ENCODE measurements at places on chromosomes 3 and 15.
A peak's percentile ranks its signal among the peaks of the same experiment; 100 is the strongest.

DNA sequence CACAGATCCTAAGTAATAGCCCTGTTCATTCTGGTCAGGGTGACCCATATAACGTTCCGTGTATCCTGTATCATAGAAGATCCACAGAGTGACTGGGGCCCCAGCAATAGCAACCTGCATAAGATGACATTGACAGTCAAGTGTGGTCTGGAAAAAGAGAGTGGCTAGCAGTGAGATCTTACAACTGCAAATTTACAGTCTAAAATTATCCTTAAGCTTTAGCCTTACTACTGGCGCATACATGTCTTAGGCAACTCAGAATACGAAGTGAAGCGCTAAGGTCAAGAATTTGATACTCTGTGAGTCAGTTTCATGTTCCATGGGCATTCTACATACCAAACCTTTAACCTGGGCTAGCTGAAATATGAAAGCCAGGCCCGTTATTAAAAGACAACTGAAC, 29.2 kb upstream of the IGDCC4 start:
- no peak overlapping the region for H3K4me3 ChIP-seq
- no peaks in the 10 kb centered on the region for H3K27me3 ChIP-seq
- peaks cover 39% of the 10 kb centered on the region for H3K36me3 ChIP-seq
- DNase-seq: no peak
- H3K27ac ChIP-seq: no peak overlapping the region

- peaks cover 13% of the 10 kb centered on the region for H3K4me1 ChIP-seq
- no peak overlapping the region for H3K27ac ChIP-seq
- no peak overlapping the region for H3K4me3 ChIP-seq
- DNase-seq: no peak
Measured at GRCh38 chr3:121970047-121970446, 52.0 kb downstream of the ILDR1 start.

DNA sequence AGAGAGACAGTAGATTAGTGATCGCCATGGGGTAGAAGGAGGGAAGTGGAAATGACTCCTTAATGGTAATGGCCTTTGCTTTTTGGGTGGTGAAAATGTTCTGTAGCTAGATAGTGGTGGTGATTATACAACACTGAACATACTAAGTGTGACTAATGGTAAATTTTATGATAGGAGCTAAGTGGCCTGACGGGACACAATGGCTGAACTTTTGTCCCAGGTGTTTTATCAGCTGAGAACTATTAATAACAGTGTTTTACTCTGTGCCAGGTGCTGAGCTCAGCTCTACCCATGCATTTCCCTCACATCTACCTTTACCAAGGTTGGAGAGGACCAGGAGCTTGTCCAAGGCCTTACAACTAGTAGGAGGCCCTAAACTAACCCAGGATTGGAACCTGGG, 66.8 kb downstream of the TRIM71 start:
- H3K4me3 ChIP-seq: no peak overlapping the region
- H3K27ac ChIP-seq: no peak overlapping the region
- peaks cover 4% of the 10 kb centered on the region for H3K36me3 ChIP-seq
- DNase-seq: no peak
- peaks cover 32% of the 10 kb centered on the region for H3K4me1 ChIP-seq
- H3K27me3 ChIP-seq: peaks cover 54% of the 10 kb centered on the region

- H3K27me3 ChIP-seq: no peaks in the 10 kb centered on the region
- peaks cover 6% of the 10 kb centered on the region for H3K36me3 ChIP-seq
- no peak overlapping the region for H3K27ac ChIP-seq
- H3K4me1 ChIP-seq: peaks cover 5% of the 10 kb centered on the region
Measured at GRCh38 chr15:90071220-90071807, 31.0 kb downstream of the IDH2 start.

DNA sequence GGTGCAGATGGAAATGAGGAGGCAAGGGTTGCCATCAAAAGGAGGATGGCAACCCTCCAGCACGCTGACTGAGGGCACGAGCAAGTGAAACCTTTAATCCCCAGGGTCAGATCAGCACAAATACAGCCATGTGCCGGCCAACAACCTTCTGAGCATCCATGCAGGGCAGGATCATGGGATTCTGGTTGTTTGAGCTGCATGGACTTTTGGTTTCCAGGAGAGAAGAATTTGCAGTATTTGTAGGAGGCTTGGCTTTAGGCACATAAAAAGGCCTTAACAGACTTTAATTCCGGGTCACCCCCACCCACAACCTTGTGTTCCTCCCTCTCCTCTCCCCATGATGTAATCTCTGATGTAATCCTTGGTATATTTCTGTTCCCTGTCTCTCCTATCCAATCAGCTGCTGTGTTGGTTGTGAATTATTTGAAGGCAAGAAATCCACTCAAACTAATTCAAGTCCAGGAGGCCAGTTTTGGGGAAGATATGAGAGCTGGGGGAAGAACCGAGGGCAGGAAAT, 254.3 kb downstream of the SHQ1 start:
- no peak overlapping the region for H3K27ac ChIP-seq
- H3K4me1 ChIP-seq: no peaks in the 10 kb centered on the region
- H3K27me3 ChIP-seq: no peaks in the 10 kb centered on the region
- no peak for DNase-seq
- no peaks in the 10 kb centered on the region for H3K36me3 ChIP-seq
- H3K4me3 ChIP-seq: no peak overlapping the region

- no peaks in the 10 kb centered on the region for H3K36me3 ChIP-seq
- H3K4me3 ChIP-seq: no peak overlapping the region
- DNase-seq: no peak
Measured at GRCh38 chr3:62201438-62202035, 171.8 kb downstream of the FEZF2 start.

- H3K36me3 ChIP-seq: no peaks in the 10 kb centered on the region
- no peak overlapping the region for H3K4me3 ChIP-seq
- H3K27ac ChIP-seq: no peak overlapping the region
- no peaks in the 10 kb centered on the region for H3K27me3 ChIP-seq
- H3K4me1 ChIP-seq: no peaks in the 10 kb centered on the region
- DNase-seq: no peak
Measured at GRCh38 chr3:157912514-157913451, 193.4 kb downstream of the SHOX2 start.

DNA sequence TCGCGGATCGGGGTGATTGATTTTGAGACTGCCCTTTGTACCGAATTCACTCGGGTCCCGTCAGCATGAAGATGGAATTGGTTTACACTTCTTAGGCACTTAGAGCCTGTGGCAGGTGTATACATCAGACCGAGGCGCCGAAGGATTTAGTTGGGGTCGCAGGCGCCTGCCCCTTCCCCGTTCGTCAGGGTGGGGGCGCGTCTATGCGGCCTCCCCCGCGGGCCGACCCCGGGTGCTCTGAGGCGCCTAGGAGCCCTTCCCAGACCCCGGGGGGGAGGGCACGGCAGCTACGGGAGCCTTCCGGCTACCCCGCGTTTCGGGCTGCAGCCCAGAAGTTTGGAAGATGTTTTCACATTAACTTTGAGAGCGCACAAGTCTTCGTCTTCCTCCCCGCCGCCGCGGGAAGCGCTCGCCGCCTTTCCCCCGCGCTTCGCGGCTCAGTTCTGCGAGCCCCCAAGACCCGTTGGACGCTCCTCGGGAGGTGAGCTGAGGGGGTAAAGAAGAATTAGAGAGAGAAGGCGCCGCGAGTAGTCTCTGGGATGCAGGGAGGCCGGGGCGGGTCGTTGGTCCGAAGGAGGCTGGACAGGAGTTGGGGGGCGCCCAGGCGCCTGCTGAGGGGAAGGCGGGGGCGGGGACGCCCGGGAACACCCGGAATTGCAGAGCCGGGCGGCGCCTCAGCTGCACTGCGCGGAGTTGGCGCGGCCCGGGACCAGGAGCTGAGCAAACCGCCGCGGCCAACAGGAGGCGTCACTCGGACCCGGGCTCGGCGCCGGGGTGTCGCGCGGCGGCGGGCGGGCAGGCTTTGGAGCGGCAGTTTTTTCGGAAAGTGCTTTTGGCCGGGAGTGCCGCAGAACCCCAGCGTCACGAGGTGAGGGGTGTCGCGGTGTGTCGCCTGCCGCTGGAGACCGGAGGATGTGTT, 780 bp downstream of the TIPARP start:
- H3K36me3 ChIP-seq: peaks cover 41% of the 10 kb centered on the region
- peak overlapping the region; percentile 96 for H3K27ac ChIP-seq
- peak overlapping the region; percentile 96 for H3K4me3 ChIP-seq

DNA sequence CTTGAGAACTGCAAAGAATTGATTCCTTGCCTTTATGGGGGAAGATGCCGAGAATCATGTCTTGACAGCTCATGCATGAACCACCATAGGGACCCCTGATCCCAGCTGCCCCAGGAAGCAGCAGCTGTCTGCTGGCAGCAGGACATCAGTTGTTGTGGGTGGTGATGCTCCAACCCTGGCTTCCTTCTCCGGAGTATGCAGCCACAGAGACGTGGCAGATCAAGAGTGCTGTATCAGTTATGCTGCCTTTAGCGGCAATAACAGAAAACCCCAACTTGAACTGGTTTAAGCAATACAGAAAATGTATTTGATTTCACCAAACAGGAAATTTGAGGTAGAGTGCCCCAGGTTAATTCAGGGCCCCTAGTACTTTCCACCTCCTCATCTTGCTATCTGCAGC, 92.2 kb upstream of the TNFAIP8L3 start:
- H3K27me3 ChIP-seq: peaks cover 27% of the 10 kb centered on the region
- H3K4me1 ChIP-seq: no peaks in the 10 kb centered on the region
- H3K27ac ChIP-seq: no peak overlapping the region
- H3K36me3 ChIP-seq: no peaks in the 10 kb centered on the region
- H3K4me3 ChIP-seq: no peak overlapping the region

Measured in activated CD8-positive, alpha-beta memory T cell treated with anti-CD3 and anti-CD28 coated beads, Interleukin-2, amount 10 ng/mL, durations not matched to agents 7 days and 5 days (primary cell).